ENCODE measurements at places on chromosomes 7 and 10.
A peak's percentile ranks its signal among the peaks of the same experiment; 100 is the strongest.

DNA sequence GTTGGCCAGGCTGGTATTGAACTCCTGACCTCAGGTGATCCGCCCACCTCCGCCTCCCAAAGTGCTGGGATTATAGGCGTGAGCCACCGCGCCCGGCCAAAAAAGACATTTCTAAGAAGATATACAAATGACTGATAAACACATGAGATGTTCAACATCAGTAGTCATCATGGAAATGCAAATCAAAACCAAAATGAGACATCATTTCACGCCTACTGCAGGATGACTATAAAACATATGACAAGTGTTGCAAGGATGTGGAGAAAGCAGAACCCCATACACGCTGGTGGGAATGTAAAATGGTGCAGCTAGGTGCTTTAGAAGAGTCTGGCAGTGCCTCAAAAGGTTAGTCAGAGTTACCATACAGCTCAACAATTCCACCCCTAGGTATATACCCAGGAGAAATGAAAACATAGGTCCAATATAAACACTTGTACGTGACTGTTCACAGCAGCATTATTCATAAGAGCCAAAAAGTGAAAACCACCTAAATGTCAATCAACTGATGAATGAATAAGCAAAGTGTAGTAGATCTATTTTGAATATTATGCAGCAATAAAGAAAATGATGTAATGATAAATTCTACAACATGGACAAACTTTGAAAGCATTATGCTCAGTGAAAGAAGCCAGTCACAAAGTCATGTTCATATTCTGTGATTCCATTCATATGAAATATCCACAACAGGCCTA, 24.5 kb downstream of the TMEM209 start:
- no peak for DNase-seq

GRCh38 chr10:71339796-71340589, 20.9 kb downstream of the SLC29A3 start:
- DNase-seq = no peak

GRCh38 chr7:108290459-108291151, 160.4 kb upstream of the LAMB4 start:
- DNase-seq = no peak

DNA sequence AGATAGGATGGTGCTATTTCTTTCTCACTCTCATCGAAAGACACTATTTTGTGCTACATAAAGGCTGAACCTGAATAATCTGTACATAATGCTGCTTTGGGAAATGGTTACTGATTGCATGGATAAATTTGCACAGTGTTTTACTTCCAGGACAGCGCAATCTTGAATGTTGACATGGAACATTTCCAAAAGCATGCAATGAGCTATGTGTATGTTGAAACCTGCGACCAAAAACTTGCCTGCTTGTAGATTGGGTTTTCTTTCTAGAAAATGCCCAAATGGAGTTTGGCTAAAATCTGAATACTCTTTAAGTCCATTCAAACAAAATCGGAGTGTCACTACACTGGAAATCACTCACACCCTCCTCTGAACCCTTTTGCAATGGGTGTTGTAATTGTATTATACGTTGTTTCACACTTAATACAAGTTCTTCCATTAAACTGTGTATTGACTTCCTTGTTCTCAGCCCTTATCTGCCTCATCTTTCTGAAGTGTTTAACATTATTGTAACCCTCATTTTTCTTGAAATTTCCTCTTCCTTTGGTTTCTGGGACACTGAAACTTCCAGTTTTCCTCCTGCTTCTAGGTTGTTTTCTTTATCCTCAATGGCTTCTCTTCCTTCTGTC, 73.7 kb upstream of the CAPZA2 start:
- DNase-seq = no peak

GRCh38 chr10:1086787-1087186, 30.6 kb downstream of the WDR37 start:
- DNase-seq = no peak

GRCh38 chr7:45216181-45216580, 58.6 kb downstream of the RAMP3 start:
- no peak for DNase-seq

DNA sequence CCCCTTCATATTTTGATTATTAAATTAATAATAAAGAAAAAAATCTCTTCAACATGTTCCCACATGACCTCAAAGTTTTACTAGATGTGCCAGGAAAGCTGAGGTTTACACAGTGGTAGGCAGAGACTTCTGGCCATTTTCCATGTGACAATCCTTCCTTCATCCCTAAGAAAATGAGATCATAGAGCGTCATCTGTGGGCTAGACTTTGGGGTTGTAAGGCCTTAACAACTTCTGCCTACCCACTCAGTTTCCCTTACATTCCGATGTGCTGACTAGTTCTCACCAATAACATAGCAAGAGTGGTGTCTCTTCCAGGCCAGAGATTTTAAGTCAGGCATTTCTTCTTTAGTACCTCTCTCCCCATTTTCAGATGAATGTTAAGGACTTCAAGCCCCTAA, 171.1 kb upstream of the PHF14 start:
- DNase-seq = no peak

GRCh38 chr10:33353853-33354252, 19.4 kb upstream of the NRP1 start:
- no peak for DNase-seq

DNA sequence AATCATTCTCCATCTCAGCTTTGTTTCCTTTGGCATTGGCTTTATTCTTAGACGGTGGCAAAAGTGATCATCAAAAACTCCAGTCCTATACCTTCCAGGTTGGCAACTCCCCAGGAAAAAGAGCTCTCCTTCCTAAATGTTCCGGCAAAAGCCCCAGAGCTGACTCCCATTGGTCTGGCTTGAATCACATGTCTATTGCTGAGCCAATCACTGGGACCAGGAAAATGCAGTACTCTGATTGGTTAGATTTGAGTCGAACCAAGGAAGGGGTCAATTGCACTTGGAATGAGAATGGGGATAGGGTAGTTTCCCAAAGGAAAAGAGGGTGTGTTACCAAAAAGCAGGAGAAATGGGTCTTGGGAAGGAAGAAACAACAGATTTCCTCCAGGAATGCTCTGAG, 22.3 kb downstream of the LEP start:
- no peak for DNase-seq

GRCh38 chr7:51764976-51765375, 448.4 kb upstream of the COBL start:
- DNase-seq = no peak

DNA sequence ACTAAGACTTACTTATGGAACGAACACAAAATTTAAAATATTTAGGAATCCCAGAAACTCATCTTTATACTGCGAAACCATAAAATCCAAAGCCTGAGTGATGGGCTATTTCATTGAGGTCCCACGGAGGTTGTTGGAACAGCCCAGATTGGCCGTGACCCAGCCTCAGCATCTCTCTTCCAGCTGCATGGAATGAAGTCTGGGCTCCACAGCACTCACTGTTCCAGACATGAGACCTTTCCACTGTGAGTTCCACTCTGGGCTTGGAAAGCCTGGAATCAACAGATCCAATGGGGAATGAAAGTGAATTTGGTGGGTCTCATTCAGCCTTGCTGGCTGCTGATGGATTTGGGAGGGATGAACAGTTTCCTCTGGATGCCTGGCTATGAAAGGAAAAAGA, 184.9 kb downstream of the EMX2 start:
- DNase-seq = no peak

DNA sequence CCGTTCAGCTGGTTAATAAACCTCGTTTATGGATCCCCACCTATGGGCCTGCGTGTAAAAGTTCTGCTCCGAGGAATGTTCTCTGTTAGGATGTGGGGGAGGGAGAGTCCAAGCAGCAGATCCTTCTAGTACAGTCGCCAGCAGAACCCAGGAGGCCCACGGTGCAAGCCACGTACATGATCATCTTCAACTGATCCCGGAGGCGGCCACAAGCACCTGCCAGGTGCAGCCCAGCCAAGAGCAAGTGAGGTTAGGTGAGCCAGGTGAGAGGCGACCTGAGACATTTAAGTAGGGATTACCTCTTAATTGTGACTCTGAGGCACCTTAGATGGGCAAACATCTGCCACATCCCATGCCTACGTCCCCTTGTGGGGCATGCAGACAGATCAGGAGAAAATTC, 18.0 kb upstream of the FGFR2 start:
- no peak for DNase-seq

- DNase-seq = no peak
These were observed 41.0 kb downstream of the UBE2H start for GRCh38 chr7:129911790-129912189.

DNA sequence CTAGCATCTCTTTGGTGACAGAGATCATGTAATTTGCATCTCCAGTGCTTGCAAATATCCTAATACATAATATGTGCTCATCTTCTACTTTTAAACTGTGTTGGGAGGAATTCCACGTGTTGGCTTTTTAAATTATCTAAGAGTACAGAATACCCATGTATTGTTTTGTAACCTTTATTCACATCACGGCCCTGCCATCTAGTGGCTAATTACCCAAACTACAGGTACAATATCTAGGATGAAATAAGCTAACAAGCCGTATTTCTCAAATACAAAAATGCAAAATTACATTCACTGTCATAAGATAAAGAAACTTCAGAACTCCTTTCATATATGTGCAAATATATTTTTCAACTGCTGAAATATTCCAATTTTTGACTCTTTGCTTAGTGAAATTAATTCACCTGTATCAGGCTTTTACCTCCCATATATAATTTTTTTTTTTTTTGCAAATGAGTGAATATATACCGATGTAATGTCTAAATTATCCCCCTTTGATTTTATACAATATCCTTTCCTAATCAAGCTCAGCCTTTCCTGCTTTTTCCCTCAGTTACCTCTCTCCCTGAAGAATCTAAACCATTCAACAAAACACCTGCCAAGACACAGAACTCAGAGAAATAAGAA, 30.3 kb upstream of the LSM8 start:
- peak; percentile 32 for DNase-seq

DNA sequence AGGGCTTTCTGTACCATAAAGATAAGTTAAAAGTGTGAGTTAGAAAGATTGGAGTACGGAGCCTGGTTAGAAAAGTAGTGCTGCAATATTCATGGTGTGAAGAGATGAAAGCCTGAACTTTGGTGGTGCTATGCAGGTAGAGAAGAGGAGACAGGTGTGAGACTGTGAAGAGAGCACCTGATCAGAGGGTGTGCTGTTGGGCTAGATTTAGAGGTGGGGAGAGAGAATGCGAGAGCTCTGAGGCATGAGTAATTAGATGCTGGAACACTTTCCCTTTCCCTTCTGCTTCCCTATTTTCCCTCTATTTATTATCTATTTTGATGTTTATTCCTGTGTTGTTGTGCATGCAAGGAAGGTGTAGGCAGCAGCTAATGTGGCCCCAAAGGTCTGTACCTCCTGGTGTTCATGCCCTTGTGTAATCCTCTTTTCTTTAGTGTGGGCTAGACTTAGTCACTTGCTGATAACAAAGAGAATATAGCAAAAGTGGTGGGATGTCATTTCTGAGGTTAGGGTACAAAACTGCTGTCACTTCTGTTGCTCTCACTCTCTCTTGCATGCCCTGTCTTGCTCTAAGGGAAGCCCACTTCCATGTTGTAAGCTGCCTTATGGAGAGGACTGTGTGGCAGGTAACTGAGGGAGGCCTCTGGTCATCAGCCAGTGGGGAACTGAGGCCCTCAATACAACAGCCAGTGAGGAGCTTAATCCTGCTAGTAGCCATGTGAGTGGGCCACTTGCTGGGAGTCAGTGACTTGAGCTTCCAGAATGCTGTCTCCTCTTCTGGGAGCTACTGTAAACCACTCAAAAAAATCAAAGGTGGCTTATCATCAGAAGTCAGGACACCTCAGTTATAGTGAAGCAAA, 2.6 kb upstream of the ATXN7L1 start:
- no peak for DNase-seq

- DNase-seq = peak; percentile 76
These were observed 16.1 kb downstream of the ANKRD16 start for GRCh38 chr10:5873515-5873995.

GRCh38 chr10:103244666-103245271, 918 bp upstream of the RPEL1 start:
- peak; percentile 76 for DNase-seq

- DNase-seq = no peak
These were observed 44.7 kb downstream of the KIFBP start for GRCh38 chr10:69033256-69033655.

- no peak for DNase-seq
These were observed 94.9 kb downstream of the CARD11 start for GRCh38 chr7:2948749-2949148.

DNA sequence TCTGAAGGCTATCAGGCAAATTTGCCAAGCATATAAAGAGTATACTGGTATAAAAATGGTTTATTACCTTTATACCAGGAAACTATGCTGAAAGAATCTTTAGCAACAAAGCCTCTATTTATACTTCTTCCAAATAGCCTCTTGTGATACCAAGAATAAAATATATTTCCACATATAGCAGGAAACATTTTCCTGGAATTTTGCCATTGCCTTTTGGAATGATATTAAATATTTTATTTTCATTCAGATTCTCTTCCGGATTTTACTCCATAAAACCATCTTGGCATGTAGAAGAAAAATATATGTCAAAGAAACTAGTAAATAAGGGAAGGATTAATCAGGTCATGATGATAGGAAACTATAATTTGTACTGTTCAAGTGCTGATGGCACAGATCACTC, 17.7 kb downstream of the SOSTDC1 start:
- no peak for DNase-seq

- no peak for DNase-seq
These were observed 68.0 kb downstream of the MRC1 start for GRCh38 chr10:17877121-17877520.

- no peak for DNase-seq
These were observed 39.6 kb upstream of the MET start for GRCh38 chr7:116632384-116632783.

DNA sequence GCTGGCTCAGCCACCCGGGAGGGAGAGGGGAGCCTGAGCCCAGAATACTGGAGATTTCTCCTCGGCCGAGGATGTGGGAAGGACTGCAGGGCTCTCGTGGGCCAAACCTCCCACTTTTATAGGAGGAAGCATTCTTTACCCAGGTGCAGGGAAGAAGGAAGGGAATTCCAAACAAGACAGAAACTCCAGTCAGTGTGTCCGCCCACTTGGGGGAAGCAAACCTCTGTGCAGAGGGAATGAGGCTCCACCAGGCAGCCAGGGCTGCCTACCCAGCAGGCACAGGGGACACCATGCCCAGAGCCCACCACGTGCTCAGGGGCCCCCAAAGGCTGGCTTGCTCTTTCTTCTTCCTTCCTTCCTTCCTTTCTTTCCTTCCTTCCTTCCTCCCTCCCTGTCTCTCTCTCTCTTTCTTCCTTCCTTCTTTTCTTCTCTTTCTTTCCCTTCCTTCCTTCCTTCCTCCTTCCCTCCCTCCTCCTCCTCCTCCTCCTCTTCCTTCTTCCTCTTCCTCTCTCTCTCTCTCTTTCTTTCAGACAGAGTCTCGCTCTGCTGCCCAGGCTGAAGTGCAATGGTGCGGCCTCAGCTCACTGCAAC, 15.4 kb upstream of the FZD9 start:
- no peak for DNase-seq

DNA sequence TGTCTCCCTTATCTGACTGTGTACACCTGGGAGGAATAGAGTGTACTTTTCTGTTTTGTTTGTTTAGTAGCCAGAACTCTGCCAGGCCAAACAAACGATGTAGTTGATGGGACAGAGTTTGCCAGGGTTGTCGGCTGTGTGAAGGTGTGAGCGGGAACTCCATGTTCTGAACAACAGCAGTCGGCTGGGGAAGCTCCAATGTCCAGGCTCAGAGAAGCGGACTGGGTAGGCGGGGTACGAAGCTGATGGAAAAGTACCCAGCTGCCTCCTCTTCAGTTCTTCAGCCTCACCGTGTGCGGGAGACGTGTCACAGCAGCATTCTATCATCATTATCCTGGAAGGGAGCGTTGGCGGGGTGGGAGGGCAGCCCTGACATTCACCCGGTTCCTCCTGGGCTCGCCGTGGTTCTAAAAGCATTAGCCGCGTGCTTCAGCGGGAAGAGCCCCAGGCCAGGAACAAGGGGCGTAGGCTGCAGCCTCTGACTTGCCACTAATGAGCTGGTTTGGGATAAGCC, 52.9 kb downstream of the PFKFB3 start:
- DNase-seq = no peak

- DNase-seq = no peak
These were observed 669.4 kb downstream of the INHBA start for GRCh38 chr7:41033500-41033899.

All from adrenal gland (tissue), 19 donors.